ENCODE measurements at places on chromosomes 12 and 14.
A peak's percentile ranks its signal among the peaks of the same experiment; 100 is the strongest.

DNA sequence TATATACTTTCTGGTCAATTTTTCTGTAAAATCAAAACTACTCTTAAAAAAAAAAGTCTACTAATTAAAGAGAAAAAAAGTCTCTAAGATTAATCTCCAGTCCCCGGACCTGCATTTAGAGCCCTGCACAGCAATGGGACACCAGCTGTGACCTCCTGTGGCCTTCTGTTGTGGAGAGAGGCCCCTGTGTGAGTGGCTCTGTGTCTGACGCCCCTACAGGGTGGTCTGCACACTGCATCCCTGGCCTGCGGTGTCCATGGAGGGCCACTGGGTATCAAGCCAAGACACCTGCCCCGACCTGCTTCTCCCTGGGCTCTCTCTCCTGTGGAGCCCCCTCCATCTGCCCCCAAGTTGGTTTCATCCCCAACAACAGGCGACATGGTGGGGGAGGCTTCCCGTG lies 248.0 kb upstream of the DIO3 start:
- no peak for DNase-seq

- no peak for DNase-seq
These were observed 77.8 kb downstream of the SMOC1 start for GRCh38 chr14:69956970-69957369.

DNA sequence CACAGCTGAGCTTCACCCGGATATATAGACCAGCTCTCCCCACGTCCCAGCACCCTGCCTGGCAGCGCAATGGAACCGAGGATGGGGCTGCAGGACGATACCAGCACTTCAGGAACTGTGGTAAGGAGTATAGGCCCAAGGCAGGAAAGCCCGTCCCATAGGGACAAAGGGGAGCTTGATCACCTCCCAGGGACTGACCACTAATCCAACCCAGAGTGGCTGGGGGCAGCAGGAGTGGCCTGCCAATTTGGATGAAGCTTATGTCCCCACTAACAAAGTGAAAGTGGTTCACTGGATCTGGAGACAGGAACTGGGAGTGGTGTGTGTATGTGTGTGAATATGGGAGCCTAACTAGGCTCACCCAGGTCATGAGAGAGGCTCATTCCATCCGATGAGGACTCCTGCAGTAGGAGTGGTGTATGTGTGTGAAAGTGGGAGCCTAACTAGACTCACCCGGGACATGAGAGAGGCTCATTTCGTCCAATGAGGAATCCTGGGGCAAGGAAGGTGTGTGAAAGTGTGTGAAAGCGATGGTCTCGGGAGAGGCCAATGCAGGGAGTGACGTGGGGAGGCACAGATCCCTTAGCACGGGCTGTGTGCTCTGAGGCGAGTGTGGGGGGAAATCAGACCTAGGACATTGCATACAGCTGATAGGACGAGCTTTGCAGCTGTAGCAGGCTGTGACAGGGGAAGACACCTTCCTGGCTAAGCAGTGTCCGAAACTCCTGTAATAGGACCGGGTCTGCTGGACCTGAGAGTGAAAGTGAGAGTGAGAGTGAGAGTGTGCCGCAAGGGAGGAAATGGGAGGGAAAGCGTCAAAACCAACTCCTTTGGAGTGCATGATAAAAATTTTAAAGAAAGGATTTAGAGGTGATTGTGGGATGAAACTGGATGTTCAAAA lies 25.7 kb downstream of the KLRK1 start:
- peak; percentile 46 for DNase-seq

- no peak for DNase-seq
These were observed 647 bp downstream of the LGMN start for GRCh38 chr14:92747701-92748258.

DNA sequence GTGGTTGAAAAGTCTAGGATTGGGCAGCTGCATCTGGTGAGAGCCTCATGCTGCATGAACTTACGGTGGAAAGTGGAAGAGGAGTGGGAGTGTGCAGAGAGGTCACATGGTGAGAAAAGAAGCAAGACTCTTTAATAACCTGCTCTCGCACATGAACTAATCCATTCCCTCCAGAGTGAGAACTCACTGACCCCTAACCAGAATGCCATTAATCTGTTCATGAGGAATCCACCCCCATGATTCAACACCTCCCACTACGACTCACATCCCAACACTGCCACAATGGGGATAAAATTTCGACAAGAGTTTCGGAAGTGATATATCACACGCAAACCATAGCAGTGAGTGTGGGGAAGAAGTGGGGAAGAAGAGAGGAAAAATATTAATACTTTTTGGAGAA lies 377.4 kb downstream of the NAV3 start:
- no peak for DNase-seq

DNA sequence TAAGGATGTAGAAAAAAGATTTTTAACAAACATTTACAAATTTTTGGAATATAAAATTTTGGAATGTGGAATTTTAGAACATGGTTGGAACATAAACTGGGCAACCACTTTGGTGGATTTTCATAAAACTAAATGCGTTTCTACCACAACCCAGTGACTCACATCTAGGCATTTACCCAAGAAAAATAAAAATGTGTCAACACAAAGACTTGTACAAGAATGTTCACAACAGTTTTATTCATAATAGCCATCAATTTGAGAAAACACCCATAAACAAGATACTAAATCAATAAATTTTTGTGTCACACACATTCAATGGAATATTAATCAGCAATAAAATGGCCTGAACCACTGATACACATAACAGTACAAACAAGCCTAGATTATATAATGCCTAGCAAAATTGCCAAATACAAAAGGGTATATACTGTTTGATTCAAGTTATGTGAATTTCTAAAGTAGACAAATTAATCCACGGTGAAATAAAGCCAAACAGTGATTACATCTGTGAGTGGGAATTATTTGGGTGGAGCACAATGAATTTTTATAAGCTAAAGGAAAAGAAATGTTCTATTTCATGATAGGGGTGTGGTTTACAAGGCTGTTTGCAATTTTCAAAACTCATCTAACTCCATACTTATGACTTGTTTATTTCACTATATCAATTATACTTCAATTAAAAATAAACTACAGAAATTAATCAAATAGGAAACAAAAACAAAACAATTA lies 415.2 kb upstream of the OR4E1 start:
- no peak for DNase-seq

- peak; percentile 27 for DNase-seq
These were observed 37.8 kb downstream of the PHETA1 start for GRCh38 chr12:111330800-111331752.

DNA sequence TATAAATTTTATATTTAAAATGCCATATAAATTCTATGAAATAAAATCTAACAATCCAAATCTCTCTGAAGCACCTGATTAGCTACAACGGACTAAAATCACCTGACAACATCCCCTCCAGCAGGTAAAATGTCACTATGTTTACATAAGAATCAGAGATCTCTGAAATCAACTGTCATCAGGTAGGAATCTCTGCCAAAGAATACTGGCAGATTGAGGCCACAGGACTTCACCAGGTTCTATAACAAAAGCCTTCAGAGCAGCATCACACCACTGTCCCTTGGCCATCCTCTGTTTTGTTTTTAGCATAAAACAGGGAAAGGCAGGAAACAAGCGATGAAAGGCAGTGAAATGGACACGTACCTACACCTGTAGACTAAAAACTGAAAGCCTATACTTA lies 22.1 kb downstream of the FGD6 start:
- DNase-seq = no peak

GRCh38 chr14:58430156-58430555 lies 2.6 kb downstream of the KIAA0586 start:
- DNase-seq = peak; percentile 84

- no peak for DNase-seq
These were observed 14.8 kb upstream of the DNAH10 start for GRCh38 chr12:123747309-123747708.

- no peak for DNase-seq
These were observed 47.6 kb upstream of the FERMT2 start for GRCh38 chr14:52998376-52999015.

- no peak for DNase-seq
These were observed 204.4 kb downstream of the ALX1 start for GRCh38 chr12:85484387-85484786.

GRCh38 chr12:26043135-26044006 lies 81.5 kb downstream of the BHLHE41 start:
- DNase-seq = no peak

GRCh38 chr14:32724867-32725471 lies 213.7 kb upstream of the NPAS3 start:
- DNase-seq = no peak

DNA sequence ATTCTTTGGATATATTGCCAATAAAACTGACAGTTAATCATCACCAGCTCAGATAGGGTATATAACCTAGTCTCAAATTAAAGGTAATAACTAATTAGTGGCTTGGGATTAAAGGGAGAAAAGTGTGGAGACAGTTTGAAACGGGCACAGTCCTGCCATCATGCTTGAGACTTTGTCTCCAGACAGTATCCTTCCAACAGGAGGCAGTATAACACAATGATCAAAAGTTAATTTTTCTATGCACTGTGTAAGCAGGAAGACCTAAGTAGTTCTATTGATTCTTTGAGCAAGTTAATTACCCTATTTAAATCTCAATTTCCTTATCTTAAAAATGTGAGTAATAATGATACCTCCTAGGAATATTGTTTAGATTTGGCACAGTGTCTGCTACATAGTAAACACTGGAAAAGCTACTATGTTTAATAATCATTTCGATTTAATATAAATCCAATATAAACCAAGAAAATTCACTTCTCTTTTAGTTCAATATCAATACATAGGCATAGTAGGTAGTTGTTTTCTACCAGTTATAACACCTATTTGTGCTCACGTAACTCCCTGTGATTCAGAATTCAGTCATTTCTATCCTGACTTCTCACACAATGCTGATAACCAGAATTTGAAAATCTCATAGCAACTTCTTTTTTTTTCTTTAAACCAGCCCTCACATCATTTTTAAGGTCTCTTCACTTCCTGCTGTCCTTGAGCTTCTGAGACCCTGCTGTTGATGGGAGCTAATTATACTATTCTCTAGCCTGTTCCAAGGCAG lies 53.7 kb downstream of the GALNT4 start:
- DNase-seq = peak; percentile 66

DNA sequence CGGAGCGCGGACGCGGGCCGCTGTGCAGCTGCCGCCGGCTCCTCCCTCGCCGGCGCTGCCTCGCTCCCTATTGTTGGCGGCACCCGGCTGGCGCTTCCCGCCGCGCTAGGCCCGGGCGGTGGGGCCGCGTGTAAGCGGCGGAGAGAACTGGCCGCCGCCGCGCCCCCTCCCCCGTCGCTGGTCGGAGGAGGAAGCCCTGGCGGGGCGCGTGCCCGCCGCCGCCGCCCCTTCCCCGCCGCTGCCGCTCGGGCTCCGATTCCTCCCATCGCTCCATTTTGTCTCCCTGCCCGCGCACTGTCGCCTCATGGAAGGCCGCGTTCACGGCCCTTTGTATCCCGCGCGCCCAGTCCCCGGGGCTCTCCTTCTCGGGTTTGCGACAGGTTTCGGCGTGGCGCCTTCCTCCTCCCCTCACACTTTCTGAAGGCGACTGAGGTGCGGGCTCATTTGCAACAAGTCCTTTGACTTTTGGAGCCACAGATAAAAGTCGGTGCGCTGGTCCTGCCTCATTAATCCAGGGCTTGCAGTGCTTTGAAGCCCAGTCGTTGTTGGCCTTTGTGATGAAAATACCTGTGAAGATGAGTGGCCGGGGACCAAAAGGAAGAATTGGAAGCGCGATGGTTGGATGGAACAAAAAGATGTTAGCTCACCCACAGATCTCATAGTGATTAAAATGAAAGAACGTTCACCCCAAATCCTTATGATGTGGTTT lies 707 bp downstream of the CPSF6 start:
- peak; percentile 44 for DNase-seq

DNA sequence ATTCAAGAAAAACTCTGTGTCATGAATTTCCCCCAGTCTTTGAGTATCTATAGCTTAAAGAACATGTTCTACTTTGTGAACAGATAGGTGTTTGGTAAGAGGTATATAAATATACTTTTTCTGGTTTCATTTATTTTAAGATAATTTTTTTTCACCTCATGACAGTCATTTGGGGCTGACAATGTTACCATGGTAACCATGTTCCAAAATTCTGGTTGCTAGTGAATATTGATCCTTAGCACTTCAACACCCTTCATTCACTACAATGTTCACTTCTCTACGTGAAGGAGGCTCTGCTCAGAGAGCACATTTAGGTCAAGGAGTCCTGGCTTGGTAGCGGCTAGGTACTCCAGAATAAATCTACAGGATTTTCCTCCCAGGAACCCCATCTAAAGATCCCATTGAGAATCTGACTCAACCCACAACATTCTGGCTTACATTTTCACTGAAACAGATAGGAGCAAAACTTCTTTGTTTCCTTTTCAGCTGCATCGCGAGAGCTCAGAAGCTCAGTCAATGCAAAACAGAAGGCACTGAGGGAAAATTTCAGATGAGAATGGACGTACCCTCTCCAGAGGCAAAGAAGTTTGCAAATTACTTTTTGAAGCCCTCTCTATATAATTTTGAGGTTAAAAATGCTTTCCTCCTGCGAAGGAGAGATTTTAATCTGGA lies 93.6 kb downstream of the ARF6 start:
- DNase-seq = no peak

- DNase-seq = peak; percentile 78
These were observed 5.9 kb downstream of the PRPF39 start for GRCh38 chr14:45089813-45090212.

- DNase-seq = no peak
These were observed 31.1 kb downstream of the INTS13 start for GRCh38 chr12:26906704-26907103.

DNA sequence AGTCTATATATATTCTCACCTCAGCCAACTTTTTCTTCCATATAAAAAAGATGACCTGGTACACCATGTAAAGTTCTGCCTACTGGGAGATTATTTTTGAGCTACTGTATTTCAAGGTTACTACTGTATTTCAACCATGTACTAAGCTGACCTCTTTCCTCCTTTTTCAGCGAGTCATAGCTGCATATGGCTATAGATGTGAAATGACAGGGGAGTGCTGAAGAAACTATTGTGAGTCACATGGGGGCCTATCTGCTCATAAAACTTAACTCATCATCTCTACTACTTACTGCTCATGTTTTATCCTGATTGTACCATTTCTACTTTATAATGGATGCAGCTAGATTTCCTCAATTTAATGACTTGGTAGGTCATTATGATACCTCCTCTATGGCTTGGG lies 571.4 kb upstream of the ATP2B1 start:
- peak; percentile 8 for DNase-seq

DNA sequence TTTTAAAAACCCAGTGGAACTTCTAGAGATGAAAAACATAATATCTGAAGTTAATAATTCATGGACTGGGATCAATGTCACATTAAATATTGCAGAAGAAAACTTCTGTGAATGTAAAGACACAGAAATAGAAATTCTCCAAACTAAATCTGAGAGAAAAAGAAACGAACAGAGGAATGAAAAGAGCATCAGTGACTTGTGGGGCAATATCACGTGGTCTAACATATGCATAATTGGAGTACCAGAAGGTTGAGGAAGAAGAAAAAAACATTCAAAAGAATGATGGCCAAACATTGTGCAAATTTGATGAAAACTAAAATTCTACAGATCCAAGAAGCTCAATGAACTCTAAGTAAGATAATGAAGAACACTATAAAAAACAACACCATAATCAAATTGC lies 130.8 kb downstream of the EFCAB11 start:
- DNase-seq = no peak

DNA sequence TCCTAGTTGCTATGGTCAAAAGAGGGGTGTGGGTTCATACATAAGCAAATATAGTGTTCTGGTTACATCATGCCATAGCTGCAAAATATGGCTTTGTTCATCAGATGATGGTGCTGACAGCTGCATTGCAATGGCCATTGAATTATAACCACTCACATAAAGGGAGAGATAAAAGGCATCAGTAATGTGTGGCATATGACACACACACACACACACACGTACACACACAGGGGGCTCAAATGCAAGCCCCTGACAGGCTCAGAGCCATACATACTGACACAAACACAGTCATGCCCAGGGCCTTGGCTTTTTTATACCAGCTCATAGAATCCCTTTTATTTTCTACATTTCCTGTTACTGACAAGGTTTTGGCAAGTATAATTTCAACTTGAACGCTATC lies 698.9 kb downstream of the BCL11B start:
- no peak for DNase-seq
